ENCODE measurements at places on chromosomes 4 and X. TPM values are rescaled to one million over a fixed set of nuclear protein-coding genes. Genes with fewer than 3 reads are reported as not detected.

MFAP3L gene
- polyA plus RNA-seq, result 0.88 TPM

- no peak for DNase-seq
Observed at GRCh38 chr4:147548256-147548655, 67.4 kb downstream of the EDNRA start.

- no peak for DNase-seq
Observed at GRCh38 chr4:3491681-3492405, 28.7 kb downstream of the DOK7 start.

GRCh38 chrX:24232796-24233195 is 81.1 kb downstream of the SUPT20HL2 start:
- DNase-seq, result no peak

DNA sequence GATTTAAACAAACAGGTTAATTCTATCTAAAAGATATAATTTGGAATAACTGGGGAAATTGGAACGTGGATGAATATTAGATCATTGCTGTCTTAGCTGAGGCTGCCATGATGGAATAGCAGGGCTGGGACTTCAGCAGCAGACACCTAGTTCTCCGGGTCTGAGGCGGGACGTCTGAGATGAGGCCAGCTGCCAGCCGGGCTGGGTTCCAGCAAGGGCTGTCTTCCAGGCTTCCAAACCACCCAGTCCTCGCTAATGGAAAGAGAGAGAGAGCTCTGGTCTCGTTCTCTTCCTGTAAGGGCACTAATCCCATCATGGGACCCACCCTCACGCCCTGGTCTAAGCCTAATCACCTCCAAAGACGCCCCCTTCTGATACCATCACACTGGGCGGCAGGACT is 85.7 kb downstream of the ADRA2C start:
- DNase-seq, result no peak
